Uterine smooth muscle cell (primary cell): ENCODE measurements at places on chromosomes 12 and 14. TPM values are rescaled to one million over a fixed set of nuclear protein-coding genes. Genes with fewer than 3 reads are reported as not detected.

SMOC1 gene
- total RNA-seq, result 0.22 TPM in 1 of 2 replicates, not detected in the other

DUSP6 gene
- 96.2 and 167 TPM in 2 replicates for total RNA-seq

PTGDR gene
- under 0.01 and 0.22 TPM in 2 replicates for total RNA-seq

ASCL1 gene
- not detected in 2 replicates for total RNA-seq

CLEC9A gene
- not detected in 2 replicates for total RNA-seq

TMEM119 gene
- total RNA-seq, result 61.6 and 95.1 TPM in 2 replicates

B3GNT4 gene
- total RNA-seq, result 0.11 TPM in 1 of 2 replicates, not detected in the other

AICDA gene
- not detected in 2 replicates for total RNA-seq

NFATC4 gene
- total RNA-seq, result 62.5 and 76.2 TPM in 2 replicates

OR4E2 gene
- 0.12 TPM in 1 of 2 replicates, not detected in the other for total RNA-seq

OTUB2 gene
- 1.00 and 2.4 TPM in 2 replicates for total RNA-seq

SPX gene
- total RNA-seq, result 0.25 and 0.77 TPM in 2 replicates

PCNX4 gene
- 129 and 165 TPM in 2 replicates for total RNA-seq

PAX9 gene
- under 0.01 and 0.11 TPM in 2 replicates for total RNA-seq

PPP4R4 gene
- 3.2 and 4.9 TPM in 2 replicates for total RNA-seq

CREBL2 gene
- total RNA-seq, result 31.7 and 43.0 TPM in 2 replicates

GLIPR1L1 gene
- not detected in 2 replicates for total RNA-seq

GPR162 gene
- 5.0 and 6.0 TPM in 2 replicates for total RNA-seq

INSM2 gene
- total RNA-seq, result not detected in 2 replicates

KMT2D gene
- total RNA-seq, result 38.2 and 41.0 TPM in 2 replicates

PLEK2 gene
- 8.7 and 38.8 TPM in 2 replicates for total RNA-seq

OR4K14 gene
- total RNA-seq, result not detected in 2 replicates

CCDC184 gene
- 0.22 and 0.25 TPM in 2 replicates for total RNA-seq

OAS1 gene
- total RNA-seq, result 0.33 and 1.4 TPM in 2 replicates

SIX1 gene
- 0.12 and 0.33 TPM in 2 replicates for total RNA-seq

KRT77 gene
- not detected in 2 replicates for total RNA-seq

TEX52 gene
- 0.12 TPM in 1 of 2 replicates, not detected in the other for total RNA-seq

HEBP1 gene
- 9.2 and 16.1 TPM in 2 replicates for total RNA-seq

KRT75 gene
- total RNA-seq, result not detected in 2 replicates

RTL1 gene
- total RNA-seq, result under 0.01 TPM in 2 replicates

SPIC gene
- not detected in 2 replicates for total RNA-seq

NKX2-1 gene
- total RNA-seq, result not detected in 2 replicates

C12orf42 gene
- total RNA-seq, result not detected in 2 replicates

RHNO1 gene
- total RNA-seq, result 20.6 and 30.1 TPM in 2 replicates
